Fibroblast of mammary gland (primary cell): ENCODE measurements at places on chromosomes 1 and 21.
A peak's percentile ranks its signal among the peaks of the same experiment; 100 is the strongest.

DNA sequence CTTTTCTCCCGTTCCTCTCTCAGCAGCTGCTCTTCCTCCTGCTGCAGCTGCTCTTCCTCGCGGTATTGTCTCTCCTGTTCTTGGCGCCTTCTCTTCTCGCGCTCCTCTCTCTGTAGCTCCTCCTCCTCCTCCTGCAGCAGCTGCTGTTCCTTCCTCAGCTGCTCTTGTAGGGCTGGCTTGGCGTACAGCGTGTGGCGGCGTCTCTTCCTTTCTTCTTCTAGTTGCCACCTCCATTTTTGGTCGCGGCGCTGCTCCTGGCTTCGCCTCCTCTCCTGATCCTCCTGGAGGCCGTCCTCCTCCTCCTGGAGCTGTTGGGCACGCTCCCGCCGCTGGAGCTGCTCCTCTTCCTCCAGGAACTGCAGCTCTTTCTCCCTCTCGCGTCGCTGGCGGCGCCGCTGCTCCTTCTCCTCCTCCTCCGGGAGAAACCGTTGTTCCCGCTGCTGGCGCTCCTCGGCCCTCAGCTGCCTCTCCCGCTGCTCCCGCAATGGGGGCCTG is 4.8 kb downstream of the TCHH start:
- peak; percentile 46 for DNase-seq

GRCh38 chr1:226047495-226047894 is 15.0 kb upstream of the H3-3A start:
- peak; percentile 51 for DNase-seq

DNA sequence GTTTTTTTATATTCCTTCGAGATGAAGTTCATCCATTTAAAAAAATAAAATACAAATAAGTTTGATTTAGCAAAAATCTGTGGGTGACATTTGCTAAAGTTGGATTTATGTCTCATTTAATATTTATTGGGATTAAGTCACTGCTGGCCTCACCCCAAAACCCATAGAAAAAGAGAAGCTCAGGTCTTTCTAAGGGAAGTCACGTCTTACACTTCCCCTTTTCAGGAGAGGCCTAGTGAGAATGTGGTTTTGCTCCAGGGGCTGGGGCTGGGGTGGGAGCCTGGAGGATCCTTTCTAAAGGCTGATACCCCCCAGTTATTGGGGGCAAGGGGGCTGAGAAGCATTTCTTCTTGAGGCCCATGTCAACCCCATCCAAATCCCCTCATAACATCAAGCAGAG is 300.3 kb downstream of the DSCAM start:
- no peak for DNase-seq

GRCh38 chr1:204398197-204399125 is 13.2 kb downstream of the PPP1R15B start:
- peak; percentile 72 for DNase-seq

DNA sequence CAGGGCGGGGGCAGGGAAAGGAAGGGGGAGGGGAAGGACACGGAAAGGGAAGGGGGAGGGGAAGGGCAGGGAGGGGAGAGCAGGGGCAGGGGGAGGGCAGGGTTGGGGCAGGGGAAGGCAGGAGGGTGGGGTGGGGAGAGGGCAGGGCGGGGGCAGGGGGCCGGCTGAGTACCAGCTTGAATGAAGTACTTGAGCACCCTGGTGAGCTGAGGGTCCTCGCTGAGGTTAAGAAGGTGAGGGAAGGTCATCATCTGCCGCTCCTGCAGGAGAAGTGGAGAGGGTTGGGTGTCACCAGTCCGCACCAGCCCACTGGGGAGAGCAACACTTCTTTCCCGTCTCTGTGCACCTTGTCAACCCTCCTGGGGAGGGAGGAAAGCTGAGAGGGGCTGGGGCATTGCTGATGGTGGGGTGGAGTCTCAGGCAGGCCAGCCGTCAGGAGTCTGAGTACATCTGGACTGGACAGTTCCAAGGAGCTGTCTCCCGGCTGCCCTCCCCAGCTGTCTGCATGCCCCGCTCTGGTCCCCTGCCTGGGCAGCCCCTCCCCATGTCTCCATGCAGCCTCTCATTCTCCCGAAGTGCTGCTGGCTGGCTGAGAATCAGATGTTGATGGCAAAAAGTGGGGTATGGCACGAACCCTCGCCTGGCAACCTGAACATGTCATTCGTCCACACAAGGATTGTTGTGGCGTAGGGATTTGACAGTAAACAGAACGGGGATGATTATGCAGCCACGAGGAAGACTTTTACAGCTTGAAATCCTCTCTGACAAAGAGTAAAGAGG is 70.0 kb downstream of the SCCPDH start:
- no peak for DNase-seq

DNA sequence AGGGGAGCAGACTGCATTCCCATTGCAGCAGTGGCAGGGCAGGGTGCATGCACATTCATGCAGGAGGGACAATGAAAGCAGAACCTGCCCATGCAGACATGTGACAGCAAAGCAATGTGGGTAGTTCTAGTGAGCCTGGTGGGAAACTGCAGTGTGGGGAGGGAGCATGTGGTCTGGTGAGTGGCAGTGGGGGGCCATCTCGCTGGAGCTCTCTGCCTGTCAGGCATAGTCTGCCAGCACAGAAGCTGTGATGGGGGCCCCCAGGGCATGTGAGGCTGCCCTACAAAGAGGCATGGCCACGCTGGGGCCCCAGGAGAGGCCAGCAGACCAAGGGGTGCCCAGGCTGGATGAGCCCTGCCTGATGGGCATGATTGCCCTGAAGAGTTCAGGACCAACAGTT is 579.7 kb downstream of the PTPRC start:
- no peak for DNase-seq

- DNase-seq, result peak; percentile 83
Observed at GRCh38 chr1:215192306-215192705, 109.8 kb downstream of the KCNK2 start.

DNA sequence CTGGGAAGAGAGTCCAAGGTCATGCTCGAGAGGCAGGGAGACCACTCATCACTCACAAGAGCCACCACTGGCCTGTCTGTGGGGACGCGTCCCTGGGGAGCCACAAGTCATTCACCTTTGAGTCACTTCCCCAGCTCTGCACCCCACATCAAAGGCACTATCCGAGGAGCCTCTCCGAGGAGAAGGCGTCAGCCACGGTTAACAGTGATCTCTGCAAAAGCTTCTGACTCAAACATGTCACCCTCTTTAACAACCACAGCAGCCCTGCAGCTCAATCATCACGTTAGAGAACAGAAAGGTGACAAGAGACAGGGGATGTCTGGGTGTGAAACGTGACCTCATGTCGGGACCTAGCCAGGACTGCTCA is 9.0 kb downstream of the LRRC47 start:
- DNase-seq, result no peak

GRCh38 chr1:166908942-166909341 is 32.9 kb upstream of the TADA1 start:
- peak; percentile 33 for DNase-seq

- DNase-seq, result no peak
Observed at GRCh38 chr1:25460020-25460419, 29.3 kb downstream of the MACO1 start.

- no peak for DNase-seq
Observed at GRCh38 chr21:33315946-33316710, 8.6 kb upstream of the IFNAR1 start.

DNA sequence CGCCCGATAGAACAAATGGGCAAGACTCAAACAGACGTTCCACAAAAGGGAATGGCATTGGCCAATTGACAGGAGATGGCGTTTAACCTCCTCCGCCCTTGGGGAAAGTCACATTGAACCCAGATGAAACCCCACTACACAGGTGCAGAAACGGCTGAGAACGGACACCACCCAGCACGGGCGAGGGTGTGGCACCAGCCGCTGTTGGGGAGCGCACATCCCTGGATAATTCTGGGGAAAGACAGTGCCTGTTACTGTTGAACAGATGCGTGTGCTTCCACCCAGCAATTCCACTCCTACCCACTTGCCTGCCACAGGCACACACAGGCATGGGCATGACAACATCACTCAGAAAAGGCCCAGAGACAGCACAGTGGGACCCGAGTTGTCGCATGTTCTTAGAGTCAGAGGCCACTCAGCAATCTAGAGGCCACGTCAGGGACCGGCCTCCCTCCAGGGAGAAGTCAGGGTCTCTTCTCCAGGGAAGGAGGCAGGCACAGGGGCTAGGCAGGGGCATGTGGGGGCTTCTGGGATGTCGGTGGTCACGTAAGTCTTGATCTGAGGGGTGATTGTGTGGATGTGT is 15.2 kb downstream of the PRXL2B start:
- DNase-seq, result no peak

- no peak for DNase-seq
Observed at GRCh38 chr1:217917281-217917887, 286.2 kb downstream of the SPATA17 start.

DNA sequence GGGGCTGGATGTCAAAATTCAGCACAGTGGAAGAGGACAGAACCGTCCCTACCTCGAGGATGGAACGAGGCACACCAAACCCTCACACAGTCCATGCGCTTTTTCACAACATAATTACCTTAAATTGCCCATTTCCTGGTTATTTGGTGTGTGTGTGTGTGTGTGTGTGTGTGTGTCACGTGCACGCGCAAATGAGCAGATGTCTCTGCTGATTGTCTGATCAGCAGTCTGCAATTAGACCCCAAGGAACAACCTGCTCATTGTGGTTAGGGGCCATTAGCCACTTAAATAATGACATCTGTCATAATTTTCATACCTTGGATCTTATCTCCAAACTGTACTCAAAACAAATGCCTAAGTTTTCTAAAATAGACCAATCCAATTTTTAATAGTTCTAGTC is 23.2 kb downstream of the AVPR1B start:
- DNase-seq, result no peak

GRCh38 chr1:223102797-223103533 is 40.1 kb downstream of the TLR5 start:
- DNase-seq, result no peak

DNA sequence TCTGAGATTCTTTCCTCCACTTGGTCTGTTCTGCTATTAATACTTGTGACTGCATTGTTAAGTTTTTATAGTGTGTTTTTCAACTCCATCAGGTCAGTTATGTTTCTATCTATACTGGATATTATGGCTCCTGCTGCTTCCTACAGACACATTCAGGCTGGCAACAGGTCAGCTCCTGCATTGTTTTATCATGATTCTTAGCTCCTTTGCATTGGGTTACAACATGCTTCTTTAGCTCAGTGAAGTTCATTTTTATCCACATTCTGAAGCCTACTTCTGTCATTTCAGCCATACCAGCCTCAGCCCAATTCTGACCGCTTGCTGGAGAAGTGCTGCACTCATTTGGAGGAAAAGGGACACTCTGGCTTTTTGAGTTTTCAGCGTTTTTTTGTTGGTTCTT is 37.3 kb upstream of the F3 start:
- DNase-seq, result no peak

DNA sequence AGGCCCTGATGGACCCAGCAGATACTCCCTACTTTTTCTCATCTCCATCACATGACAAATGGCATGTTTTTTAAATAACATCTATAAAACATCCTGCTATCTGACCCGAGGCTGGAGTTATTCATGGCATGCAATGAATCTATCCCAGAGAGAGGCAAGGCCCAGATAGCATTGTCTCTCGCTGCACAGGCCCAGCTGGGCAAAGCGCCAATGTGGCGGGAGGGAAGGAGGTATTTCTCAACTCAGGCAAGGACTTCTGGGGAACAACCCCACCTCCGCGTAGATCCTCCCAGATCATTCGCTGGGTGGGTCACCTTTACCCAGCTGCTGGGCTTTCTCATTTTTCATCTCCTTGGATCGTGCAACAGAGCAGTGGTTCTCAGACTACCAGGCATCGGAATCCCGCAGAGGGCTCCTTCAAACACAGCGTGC is 59.8 kb downstream of the ERG start:
- peak; percentile 24 for DNase-seq

- DNase-seq, result peak; percentile 90
Observed at GRCh38 chr1:243598433-243598832, 251.6 kb downstream of the AKT3 start.

DNA sequence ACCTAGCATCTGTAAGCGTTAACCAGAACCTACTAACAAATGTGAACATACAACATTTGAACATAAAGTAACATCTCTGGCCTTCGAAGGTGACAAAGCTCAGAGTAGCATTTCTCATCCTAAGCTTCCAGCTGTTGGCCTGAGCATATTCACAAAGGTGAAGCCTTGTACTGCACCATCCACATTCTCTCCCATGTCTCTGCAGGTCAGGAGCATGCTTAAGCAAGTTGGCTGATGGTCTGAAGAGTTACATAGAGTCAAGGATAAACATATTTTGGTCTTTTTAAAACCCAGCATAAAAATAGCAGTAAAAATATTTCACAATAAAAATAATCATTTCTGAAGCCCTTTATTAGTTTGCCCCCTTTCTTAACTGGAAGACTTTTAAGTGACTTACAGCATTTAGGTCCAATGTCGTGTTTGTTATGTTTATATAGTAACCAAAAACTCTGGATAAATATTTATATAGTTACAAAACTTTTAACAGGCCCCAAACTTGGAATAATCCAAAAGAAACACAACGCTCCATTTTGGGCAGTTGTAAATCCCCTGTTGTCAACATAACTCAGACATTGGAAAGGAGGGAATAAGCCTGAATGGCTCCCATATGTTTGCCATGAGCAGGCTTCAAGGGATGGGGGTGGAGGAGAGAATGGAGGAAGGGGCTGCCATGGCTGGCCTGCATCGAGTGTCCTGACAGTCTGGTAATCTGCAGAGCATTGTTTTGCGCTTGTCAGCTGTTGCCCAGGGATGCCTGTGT is 42.8 kb upstream of the ENAH start:
- no peak for DNase-seq

- no peak for DNase-seq
Observed at GRCh38 chr1:181674617-181675016, 191.3 kb downstream of the CACNA1E start.

DNA sequence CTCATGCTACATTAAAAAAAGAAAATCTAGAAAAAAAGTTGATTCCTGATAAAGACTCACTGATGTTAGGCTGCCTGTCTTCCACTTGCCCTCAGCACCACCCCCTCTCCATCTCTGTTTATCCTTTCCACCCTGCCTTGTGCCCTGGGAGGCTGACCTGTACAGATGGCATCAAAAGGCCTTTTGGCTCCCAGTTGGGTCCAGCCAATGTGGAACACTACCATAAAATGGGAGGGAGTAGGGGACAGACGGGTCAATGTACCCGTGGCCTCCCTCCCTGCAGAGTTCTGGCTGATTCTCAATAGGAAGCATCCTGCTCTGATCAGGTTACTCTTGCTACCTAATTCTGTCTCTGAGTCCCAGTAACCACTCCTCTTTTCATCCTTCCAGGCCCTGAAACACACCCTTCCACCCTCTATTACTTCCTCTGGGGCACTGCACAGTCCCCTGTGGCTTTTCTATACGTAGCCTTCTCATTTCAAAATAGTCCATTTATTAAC is 300.0 kb downstream of the HHIPL2 start:
- no peak for DNase-seq

GRCh38 chr1:95084317-95085176 is 11.8 kb upstream of the ALG14 start:
- peak; percentile 55 for DNase-seq

DNA sequence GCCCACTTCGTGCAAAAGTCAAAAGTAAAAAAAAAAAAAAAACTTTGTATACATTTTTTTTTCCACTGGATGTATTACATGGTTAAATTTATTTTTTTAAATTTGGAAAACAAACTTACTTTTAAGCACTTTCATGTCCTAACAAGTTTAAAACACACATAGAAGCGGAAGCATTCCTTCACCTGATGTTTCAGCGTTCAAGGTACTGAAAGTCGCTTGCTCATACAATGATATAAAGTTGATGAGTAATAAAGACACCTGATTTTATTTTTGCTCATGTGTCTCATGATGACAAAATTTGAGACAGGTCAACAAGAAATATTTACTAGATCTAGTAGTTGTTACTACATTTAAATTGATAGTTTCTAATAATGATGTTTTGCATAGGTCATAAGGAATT is 35.5 kb downstream of the ADAMTS1 start:
- no peak for DNase-seq

- no peak for DNase-seq
Observed at GRCh38 chr1:22507587-22507986, 55.7 kb upstream of the EPHA8 start.

- no peak for DNase-seq
Observed at GRCh38 chr1:199698222-199698621, 329.3 kb upstream of the NR5A2 start.
